ACHN (cell line): ENCODE measurements at places on chromosomes 13 and 19.
A peak's percentile ranks its signal among the peaks of the same experiment; 100 is the strongest.

DNA sequence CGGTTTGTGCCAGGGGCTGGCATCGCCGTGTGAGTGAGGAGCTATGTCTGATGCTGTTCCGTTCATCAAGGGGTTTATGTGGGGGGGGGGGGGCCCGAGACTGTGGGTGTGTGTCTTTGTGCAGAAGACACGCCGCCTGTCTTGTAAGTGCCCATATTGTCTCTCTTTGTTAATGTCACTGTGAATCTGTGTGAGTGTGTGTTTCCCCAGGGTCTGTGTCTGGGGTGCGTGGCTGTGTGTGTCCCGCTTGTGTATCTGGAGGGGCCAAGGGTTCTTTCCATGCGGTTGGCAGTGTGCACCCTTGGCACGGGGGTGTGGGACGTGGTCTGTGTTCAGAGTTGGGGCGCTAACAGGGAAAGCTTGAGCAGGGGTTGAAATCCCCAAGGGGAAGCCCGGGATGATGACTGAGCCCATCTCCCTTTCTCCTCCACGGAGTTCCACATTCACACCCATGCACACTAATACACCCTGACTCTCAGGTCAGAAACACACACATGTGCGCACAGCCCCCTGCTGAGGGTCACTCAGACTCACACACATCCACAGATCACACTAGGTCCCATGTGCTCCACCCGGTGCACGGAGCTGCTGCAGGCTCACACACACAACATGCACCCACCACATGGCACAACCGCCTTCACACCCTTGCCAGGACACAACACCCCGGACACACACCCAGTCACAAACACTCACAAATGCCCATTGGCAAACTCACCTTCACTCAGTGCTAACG is 1.8 kb downstream of the NCAN start:
- DNase-seq: no peak

DNA sequence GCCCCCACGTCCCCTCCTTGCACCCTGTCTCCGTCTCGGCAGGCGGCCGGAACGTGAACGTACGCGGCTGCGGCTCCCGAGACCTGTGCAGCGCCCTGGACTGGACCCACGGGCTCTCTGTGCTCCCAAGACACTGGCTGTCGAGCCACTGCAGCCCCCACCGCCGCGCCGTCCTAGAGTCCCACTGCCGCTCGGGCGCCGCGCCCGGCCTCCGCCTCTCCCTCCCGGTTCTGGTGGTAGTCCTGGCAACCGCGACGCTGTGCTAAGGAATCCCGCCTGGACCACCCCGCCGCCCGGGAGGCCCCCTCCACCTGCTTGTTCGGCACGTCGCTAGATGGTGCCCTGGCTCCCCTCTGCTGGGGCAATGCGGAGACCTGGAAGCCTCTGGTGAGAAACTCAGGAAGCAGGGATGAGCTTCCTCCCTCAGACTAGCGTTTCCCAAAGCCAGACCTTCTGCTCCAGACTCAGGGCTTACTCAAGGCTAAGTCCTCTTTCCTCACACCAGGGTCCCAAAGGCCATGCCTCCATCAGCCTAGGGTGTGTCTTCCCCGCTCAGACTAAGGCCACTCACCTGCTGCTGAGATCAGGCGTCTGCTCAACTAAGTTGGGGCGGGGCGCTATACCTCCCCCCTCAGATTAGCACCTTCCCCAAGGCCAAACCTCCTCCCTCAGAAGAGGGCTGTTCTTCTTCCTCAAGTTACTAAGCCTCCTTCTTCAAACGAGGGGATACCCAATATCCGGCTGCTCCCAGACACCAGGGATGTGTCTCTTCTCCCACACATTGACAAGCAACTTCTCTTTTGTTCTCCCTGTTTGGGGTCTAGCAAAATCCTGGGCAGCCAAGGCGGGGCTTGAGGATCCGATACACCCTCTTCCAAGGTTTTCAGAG is 16.1 kb upstream of the IRGC start:
- DNase-seq: no peak

GRCh38 chr13:94761407-94761806 is 49.1 kb upstream of the SOX21 start:
- no peak for DNase-seq

GRCh38 chr13:44136696-44137268 is 236.8 kb upstream of the SERP2 start:
- DNase-seq: peak; percentile 38

GRCh38 chr19:38333245-38333644 is 2.4 kb upstream of the CATSPERG start:
- no peak for DNase-seq
